ENCODE measurements at places on chromosomes 1 and 21.

GRCh38 chr1:194117582-194117981, 931.2 kb upstream of the B3GALT2 start:
- no peak for DNase-seq

DNA sequence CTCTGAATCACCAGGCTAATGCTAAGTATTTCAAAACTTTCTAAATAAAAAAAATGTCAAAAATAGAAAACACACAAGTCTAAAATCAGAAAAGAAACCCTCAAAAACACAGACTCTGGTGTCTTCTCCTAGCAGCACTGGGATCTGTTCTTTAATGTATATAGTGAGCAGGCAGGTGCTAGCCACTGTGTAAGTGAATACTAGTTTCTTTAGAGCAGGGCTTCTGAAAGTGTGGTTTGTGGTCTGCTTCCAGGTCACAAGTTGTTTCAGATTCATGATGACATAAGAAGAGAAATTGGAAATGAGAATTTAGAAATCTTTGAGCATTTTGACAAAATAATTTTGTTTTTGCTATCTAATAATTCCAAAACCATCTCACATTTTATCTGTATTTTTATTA, 763.1 kb downstream of the USP25 start:
- no peak for DNase-seq

GRCh38 chr1:59261537-59261936, 35.4 kb upstream of the FGGY start:
- no peak for DNase-seq

- no peak for DNase-seq
Measured at GRCh38 chr21:31406510-31406909, 62.4 kb upstream of the TIAM1 start.

- DNase-seq = no peak
Measured at GRCh38 chr1:41642922-41643821, 158.7 kb upstream of the EDN2 start.

DNA sequence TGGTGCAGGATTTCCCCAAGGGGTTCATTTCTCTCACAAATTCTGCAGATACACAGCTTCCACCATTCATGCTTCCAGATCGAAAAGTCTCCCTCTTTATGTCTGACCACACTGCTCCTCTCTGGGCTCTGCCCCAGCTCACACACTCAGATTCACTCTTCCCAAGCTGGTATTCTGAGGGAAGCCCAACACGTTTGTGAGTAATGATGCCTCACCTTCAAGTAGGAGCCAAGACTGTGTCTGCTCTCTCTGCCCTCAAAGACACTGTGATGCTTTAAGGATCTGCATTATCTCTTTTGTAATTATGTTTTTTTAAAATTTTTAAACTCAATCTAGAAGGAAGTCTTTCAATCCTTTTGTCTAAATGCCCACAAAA, 19.8 kb downstream of the PRAMEF11 start:
- DNase-seq = no peak

- no peak for DNase-seq
Measured at GRCh38 chr1:91592716-91593477, 92.2 kb downstream of the CDC7 start.

GRCh38 chr1:9004031-9004699, 22.1 kb downstream of the SLC2A7 start:
- DNase-seq = no peak

All from activated CD4-positive, alpha-beta T cell treated with anti-CD3 and anti-CD28 coated beads for 24 hours (primary cell).